IPS-NIHi11 (cell line): ENCODE measurements at places on chromosomes 4 and X.

DNA sequence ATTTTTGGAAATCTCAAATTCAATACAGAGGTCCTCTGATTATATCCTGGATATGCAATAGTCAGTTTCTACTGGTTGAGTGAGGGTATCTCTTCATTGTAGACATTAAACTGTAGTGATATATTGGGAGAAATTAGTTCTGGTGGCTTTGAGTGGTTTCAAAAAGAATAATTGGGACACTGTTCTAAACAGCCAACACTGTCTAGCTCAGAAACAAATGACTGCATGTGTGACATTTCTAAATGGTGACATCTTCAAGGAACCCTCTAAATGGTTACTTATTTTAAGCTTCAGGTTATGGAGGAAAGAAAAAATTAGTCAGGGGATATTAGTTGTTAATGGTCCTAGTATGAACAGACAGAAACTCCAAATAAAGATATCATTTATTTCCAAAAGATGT, 186.2 kb downstream of the LARP7 start:
- DNase-seq, result no peak

DNA sequence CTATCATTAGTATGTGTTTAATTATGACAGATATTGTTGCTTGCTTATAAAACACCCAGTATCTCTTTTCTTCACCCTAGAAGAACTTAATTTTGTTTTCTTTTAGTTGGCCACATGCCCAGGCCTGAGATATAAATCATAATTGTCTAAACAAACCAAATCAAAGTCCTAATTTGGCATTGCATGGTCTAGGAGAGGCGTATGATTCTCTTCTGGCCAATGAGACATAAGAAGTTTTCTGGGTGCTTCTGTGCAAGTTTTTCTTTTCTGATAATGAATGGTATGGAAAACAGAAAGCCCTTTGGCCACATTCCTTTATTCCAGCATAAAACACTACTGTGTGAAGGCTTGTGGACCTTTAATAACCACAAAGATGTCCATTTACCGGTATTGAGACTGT, 192.9 kb upstream of the CTSO start:
- DNase-seq, result no peak

DNA sequence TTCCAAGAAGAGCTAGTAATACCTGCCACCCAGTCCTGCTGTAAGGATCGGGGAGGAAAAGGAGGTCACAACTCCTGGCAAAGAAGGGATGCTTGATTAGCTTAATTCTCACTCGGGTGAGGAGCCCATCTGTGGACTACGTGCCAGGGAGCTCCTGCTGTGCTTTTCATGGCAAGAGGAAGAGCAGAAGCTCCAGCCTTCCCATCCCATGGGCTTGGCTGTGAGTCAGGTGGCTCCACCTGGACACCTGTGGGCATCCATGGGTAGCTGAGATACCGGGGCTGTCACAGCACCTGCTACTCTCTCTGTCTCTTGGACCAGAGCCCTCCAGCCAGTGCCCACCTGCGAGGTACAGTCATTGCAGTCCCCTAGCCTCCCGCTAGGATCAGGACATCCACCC, 18.0 kb downstream of the CLNK start:
- DNase-seq, result no peak

- DNase-seq, result no peak
These were observed 869 bp upstream of the ADD1 start for GRCh38 chr4:2842687-2843262.

DNA sequence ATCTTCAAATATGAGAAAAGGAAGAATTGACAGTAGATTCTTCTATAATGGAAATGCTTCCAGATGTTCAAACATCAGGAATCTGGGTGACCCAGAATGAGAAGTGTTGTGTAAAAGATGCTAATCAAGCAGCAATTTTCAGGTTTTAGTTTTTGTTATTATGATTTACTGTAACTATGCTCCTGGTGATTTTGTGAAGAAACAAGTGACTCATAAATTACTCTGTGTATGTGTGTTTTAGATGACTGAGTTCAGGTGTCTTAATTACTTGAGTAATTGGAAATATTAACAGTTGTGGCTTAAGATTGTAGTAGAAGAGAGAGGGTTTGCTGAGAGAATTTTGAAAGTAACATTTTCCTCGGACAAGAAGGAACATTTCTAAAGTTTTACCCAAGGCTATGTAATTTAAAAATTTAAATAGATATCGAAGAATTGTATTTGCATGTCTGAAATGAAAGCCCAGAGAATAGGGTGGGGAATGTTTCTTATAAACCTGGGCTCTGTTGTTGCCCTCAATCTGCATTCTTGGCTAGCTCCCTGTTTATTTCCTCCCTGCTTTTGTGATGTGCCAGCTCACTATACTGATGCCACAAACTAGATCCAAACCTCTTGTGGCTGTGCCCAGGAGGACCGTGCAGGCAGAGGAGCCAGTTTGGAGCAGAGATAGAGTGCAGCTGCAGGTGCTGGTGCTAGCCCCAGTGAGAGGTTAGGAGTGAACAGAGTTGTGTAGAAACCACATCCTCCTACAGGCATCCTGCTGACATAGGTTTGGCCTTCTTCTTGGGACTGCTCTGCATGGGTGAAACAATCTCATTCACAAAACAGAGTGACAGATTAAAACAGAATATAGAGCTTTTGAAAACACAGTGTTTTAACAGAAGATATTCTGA, 25.4 kb upstream of the TNIP3 start:
- no peak for DNase-seq

- no peak for DNase-seq
These were observed 1.1 kb downstream of the UBE2D3 start for GRCh38 chr4:102826105-102826889.

GRCh38 chr4:86855572-86855971, 6.4 kb upstream of the SLC10A6 start:
- no peak for DNase-seq

GRCh38 chr4:92183825-92184224, 119.9 kb upstream of the GRID2 start:
- no peak for DNase-seq

DNA sequence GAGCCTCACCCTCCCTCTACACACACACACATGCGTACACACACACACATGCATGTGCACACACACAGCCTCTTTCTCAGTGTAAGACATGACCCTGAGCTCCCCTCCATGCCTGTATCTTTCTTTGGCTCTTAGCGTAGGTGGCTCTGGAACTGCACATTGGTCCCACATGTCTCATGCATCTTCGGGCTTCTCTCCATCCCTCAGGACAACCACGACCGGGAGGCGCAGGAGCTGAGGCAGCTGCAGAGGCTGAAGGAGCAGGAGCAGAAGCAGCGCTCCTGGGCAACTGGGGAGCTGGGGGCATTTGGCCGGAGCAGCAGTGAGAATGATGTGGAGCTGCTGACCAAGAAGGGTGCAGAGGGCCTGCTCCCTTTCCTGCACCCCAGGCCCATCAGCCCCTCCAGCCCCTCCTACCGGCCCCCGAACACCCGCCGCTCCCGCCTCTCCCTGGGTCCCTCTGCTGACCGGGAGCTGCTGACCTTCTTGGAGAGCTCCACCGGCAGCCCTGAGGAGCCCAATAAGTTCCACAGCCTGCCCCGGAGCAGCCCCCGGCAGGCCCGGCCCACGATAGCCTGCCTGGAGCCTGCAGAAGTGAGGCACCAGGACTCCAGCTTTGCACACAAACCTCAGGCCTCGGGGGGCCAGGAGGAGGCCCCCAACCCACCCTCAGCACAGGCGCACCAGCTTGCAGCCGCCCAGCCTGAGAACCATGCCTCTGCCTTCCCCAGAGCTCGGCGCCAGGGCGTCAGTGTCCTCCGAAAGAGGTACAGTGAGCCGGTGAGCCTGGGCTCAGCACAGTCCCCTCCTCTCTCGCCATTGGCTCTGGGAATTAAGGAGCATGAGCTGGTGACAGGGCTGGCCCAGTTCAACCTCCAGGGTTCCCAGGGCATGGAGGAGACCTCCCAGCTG, 38.6 kb downstream of the FHDC1 start:
- no peak for DNase-seq

- no peak for DNase-seq
These were observed 1390.5 kb upstream of the TENM3 start for GRCh38 chr4:180852738-180853137.
